ENCODE measurements at places on chromosomes 6 and 20.

GRCh38 chr6:6869094-6869493, 238.7 kb upstream of the RREB1 start:
- no peak for DNase-seq
- no peaks in the 10 kb centered on the region for H3K36me3 ChIP-seq
- no peaks in the 10 kb centered on the region for H3K27me3 ChIP-seq
- no peaks in the 10 kb centered on the region for H3K4me1 ChIP-seq
- H3K27ac ChIP-seq: no peak overlapping the region

DNA sequence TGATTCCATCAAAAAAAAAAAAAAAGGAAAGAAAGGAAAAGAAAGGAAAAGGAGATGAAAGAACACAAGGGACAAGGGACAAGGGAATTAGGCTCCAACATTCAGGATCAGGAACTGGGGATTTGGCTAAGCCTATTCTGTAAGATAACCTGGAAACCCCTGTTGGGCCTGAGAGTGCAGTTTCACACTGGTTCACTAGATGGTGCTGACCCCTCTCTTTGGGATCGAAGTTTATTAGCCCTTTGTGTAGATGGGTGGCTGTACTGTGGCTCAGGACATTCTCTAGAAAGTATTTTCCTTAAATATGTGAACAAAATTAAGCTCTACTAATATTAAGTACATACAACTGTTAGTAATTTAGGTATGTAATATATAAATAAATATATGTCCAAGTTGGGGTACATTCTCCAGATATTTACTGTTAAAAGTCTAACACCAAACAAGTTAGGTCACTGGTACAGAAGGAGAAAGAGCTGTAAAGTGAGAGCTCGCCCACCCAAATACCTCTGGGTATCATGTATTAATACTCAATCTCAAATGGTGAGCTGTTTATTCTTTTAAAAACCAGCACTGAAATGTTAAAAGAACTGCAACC, 6.3 kb downstream of the OR2A4 start:
- no peaks in the 10 kb centered on the region for H3K4me1 ChIP-seq
- H3K27me3 ChIP-seq: no peaks in the 10 kb centered on the region
- no peak for DNase-seq
- no peak overlapping the region for H3K27ac ChIP-seq
- H3K4me3 ChIP-seq: no peak overlapping the region

GRCh38 chr20:14383335-14383734, 45.9 kb upstream of the FLRT3 start:
- no peaks in the 10 kb centered on the region for H3K36me3 ChIP-seq
- no peak overlapping the region for H3K27ac ChIP-seq
- H3K27me3 ChIP-seq: no peaks in the 10 kb centered on the region
- no peak for DNase-seq

DNA sequence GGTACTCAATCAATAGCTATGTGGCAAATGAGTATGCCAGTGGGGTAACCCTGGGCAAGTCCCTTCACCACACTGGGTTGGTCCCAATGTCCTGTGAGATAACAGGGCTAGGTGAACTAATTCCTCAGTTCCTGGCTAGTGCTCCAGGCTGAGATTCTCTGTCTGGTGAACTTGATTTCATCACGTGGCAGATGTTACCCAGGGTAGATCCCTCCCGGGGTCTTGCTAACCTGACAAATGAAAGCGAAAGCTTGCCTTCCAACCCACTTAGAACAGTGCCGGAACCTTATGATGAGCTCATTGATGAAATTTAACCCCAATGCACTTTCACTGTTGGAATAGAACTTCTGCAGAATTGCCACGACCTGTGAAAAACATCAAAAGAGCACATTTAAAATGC, 6.6 kb upstream of the ANKRD60 start:
- H3K36me3 ChIP-seq: peaks cover 35% of the 10 kb centered on the region
- no peak overlapping the region for H3K27ac ChIP-seq
- peaks cover 2% of the 10 kb centered on the region for H3K4me1 ChIP-seq

GRCh38 chr20:1664911-1665310, 7.3 kb upstream of the SIRPG start:
- H3K27me3 ChIP-seq: no peaks in the 10 kb centered on the region
- no peaks in the 10 kb centered on the region for H3K4me1 ChIP-seq
- no peaks in the 10 kb centered on the region for H3K36me3 ChIP-seq
- DNase-seq: no peak

GRCh38 chr6:106133040-106133439, 46.9 kb downstream of the PRDM1 start:
- H3K27me3 ChIP-seq: no peaks in the 10 kb centered on the region
- no peak overlapping the region for H3K27ac ChIP-seq
- no peak for DNase-seq
- H3K4me3 ChIP-seq: no peak overlapping the region
- no peaks in the 10 kb centered on the region for H3K4me1 ChIP-seq
- no peaks in the 10 kb centered on the region for H3K36me3 ChIP-seq

GRCh38 chr6:131523988-131524673, 48.9 kb upstream of the ARG1 start:
- no peaks in the 10 kb centered on the region for H3K4me1 ChIP-seq
- H3K27ac ChIP-seq: no peak overlapping the region
- H3K4me3 ChIP-seq: no peak overlapping the region
- H3K36me3 ChIP-seq: no peaks in the 10 kb centered on the region
- H3K27me3 ChIP-seq: no peaks in the 10 kb centered on the region

GRCh38 chr20:34180460-34181120, 60.6 kb upstream of the ASIP start:
- H3K27me3 ChIP-seq: no peaks in the 10 kb centered on the region
- no peak for DNase-seq
- no peaks in the 10 kb centered on the region for H3K4me1 ChIP-seq
- no peak overlapping the region for H3K27ac ChIP-seq
- no peak overlapping the region for H3K4me3 ChIP-seq

DNA sequence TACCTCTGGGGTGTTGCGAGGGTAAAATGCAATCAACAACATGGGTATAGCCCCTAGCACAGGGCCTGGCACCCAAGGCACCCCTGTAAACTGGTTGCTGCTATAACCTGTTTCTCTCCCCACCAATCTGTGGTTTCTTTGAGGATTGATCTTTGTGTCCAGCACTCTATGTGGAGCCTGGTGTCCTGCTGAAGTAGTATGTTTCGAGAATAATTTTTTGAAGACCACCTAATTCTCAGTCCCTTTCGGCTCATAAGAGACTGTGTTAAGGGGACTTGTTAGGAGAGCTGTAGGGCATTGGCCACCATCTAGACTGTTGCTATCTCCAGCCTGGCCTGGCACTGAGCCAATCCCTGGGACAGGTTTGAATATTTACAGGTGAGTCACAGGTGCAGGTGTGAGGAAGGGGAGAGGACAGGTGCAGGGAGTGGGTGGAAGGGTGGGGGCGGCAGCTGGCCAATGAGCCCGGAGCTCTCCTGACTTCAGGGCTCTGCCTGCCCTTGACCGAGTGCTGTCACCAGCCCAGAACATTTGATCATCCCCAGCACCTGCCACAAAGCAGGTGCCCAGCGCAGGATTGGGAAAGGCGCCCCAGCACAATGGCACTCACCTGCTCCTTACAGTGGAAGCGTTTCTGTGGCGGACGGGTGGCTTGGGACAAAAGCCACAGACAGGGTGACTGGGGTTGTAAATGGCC, 8.1 kb upstream of the C20orf144 start:
- H3K27ac ChIP-seq: no peak overlapping the region
- DNase-seq: no peak
- H3K4me3 ChIP-seq: no peak overlapping the region
- peaks cover 23% of the 10 kb centered on the region for H3K36me3 ChIP-seq

GRCh38 chr6:110714143-110714542, 101.1 kb downstream of the CDK19 start:
- H3K36me3 ChIP-seq: no peaks in the 10 kb centered on the region
- no peak for DNase-seq
- H3K27ac ChIP-seq: no peak overlapping the region
- no peak overlapping the region for H3K4me3 ChIP-seq

- no peak overlapping the region for H3K4me3 ChIP-seq
- no peaks in the 10 kb centered on the region for H3K36me3 ChIP-seq
- H3K4me1 ChIP-seq: no peaks in the 10 kb centered on the region
Observed at GRCh38 chr20:40806929-40807820, 118.1 kb upstream of the MAFB start.

DNA sequence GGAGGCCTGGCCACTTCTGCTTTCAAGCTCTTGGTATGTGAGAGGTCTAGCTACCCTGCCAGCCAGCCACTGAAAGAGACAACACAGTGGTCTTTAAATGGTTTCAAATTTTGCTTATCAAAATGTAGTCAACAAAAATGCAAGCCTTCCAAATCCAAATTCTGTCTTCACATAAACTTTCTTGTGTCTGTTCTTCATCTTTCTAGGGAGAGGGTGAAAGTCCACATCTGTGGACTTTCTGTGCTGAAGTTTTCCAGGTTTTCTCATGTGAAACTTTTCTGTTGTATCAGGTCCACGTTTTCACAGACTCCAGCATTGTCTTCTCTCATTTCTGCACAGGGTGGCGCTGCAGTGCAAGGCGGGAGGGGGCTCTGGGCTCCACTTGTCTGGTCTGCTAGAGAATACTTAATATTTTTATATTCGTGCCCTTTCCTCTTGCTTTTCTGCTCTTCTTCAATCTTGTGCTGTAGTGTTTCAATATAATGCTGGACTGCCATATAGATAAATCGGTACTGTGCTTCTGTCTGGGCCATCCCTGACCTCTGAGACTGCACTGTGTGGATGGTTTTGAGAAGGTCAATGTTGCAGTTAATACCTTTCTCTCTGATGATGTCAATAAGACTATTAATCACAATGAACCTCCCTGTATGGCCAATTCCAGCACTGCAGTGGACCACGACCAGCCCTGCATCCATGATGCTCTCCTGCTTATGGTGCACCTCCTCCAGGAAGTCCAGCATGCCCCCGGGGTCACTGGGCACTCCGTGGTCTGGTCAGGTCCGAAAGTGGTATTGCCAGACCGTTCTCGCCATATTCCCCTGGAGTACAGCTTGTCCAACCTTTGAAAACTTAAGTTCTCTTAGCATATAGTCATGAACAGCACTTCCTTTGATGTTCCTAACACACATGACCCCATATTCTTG, 161.6 kb upstream of the TNFAIP3 start:
- H3K4me1 ChIP-seq: peaks cover 13% of the 10 kb centered on the region
- no peaks in the 10 kb centered on the region for H3K27me3 ChIP-seq
- DNase-seq: peak; percentile 75
- H3K27ac ChIP-seq: no peak overlapping the region
- H3K4me3 ChIP-seq: no peak overlapping the region
- no peaks in the 10 kb centered on the region for H3K36me3 ChIP-seq

DNA sequence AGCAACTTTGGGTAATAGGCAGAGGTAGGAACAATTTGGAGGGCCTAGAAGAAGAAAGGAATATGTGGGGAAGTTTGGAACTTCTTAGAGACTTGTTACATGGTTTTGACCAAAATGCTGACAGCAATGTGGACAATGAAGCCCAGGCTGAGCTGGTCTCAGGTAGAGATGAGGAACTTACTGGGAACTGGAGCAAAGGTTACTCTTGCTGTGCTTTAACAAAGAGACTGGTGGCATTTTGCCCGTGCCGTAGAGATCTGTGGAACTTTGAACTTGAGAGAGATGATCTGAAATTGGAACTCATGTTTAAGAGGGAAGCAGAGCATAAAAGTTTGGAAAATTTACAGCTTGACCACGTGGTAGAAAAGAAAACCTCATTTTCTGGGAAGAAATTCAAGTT, 28.3 kb upstream of the TMEM200A start:
- H3K36me3 ChIP-seq: no peaks in the 10 kb centered on the region
- H3K4me3 ChIP-seq: no peak overlapping the region
- H3K4me1 ChIP-seq: no peaks in the 10 kb centered on the region
- no peaks in the 10 kb centered on the region for H3K27me3 ChIP-seq
- no peak for DNase-seq
- no peak overlapping the region for H3K27ac ChIP-seq

DNA sequence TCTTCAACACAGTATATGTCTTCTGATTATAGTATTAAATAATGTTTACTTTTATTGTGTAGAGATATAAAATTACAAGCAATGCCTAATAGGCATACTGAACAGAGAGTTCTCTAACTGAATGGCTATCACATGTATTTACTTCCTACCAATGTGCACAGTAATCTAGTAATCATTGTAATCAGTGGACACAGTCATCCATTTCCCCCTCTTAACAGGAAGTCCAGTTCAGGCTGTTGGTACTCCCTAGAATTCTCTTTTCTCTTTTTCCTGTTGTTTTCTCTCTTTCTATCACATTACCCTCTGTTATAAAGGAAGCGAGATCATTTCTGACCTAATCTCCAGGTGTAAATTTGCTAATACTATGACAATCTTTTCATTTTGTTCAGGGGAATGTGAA, 172.5 kb downstream of the HTR1B start:
- no peaks in the 10 kb centered on the region for H3K36me3 ChIP-seq
- no peak for DNase-seq
- no peak overlapping the region for H3K4me3 ChIP-seq
- H3K27me3 ChIP-seq: no peaks in the 10 kb centered on the region

- no peaks in the 10 kb centered on the region for H3K27me3 ChIP-seq
- H3K4me1 ChIP-seq: no peaks in the 10 kb centered on the region
- H3K27ac ChIP-seq: no peak overlapping the region
Observed at GRCh38 chr20:34987288-34988190, 31.9 kb downstream of the MYH7B start.

All from ascending aorta (tissue), 2 donors.